ENCODE measurements at places on chromosomes 1 and 21.

DNA sequence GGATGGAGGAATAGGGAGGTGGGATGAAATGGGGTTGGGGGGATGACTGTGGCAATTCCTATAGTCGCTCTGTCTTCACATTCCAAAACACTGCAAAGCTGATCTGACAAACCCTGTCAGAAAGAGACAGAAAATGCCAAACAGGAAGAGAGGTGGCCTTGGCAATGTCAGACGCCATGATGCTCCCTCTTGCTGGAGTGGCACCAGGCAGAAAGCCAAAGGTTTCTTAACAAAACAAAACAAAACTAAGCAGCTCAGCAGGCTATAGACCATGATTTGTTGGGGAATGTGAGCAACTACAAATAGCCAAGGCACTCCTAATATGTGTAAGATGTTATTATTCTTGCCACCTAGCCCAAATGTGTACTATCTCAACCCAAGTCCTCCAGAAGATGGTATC is 42.9 kb upstream of the PLA2G2C start:
- DNase-seq = no peak

DNA sequence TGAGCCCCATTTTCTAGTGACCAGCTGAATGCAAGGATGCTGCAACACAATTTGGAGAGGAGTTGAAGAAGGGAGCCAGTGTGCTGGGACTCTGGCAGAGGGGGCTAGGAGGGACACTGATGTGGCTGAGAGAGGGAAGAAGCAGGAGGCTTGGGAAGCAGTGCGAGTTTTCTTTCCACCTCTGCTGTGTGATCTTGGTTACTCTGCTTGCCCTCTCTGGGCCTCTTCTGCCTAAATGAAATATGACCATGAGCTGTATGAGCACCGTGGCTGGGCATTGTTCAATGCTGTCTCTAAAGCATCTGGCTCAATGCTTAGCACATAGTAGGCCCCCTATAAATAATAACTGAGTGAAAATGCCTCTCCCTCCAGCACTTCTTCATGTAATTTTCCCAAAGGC is 65.3 kb upstream of the PAX7 start:
- no peak for DNase-seq

DNA sequence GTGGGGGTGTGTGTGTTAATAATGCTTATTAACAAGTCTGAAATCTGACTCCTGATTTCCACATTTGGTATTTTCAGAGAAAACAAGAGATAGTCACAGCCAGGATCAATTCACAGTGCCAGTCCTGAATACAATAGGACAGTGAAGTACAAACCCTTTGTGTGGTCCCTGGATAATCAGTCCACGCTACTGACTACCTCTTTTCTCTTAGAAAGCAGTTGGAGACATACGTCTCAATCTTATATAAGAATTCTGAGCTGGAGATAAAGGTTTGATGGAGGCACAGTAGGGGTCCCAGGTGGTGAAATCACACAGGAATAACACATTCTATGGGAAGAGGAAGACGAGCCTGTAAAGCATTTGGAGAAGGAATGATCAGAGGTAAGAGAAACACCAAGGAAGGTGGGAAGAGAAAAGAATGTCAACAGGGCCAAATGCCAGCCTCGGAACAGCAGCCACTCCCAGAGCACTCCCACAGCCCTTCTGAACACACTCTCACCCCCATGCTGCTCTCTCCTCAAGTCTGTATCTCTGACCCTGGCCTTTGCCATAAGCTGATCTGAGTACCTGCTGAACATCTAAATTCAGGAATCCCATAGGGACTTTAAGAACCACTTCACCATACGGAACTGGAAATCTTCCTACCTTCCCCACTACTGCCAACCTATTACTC is 48.6 kb downstream of the TRAF5 start:
- no peak for DNase-seq

DNA sequence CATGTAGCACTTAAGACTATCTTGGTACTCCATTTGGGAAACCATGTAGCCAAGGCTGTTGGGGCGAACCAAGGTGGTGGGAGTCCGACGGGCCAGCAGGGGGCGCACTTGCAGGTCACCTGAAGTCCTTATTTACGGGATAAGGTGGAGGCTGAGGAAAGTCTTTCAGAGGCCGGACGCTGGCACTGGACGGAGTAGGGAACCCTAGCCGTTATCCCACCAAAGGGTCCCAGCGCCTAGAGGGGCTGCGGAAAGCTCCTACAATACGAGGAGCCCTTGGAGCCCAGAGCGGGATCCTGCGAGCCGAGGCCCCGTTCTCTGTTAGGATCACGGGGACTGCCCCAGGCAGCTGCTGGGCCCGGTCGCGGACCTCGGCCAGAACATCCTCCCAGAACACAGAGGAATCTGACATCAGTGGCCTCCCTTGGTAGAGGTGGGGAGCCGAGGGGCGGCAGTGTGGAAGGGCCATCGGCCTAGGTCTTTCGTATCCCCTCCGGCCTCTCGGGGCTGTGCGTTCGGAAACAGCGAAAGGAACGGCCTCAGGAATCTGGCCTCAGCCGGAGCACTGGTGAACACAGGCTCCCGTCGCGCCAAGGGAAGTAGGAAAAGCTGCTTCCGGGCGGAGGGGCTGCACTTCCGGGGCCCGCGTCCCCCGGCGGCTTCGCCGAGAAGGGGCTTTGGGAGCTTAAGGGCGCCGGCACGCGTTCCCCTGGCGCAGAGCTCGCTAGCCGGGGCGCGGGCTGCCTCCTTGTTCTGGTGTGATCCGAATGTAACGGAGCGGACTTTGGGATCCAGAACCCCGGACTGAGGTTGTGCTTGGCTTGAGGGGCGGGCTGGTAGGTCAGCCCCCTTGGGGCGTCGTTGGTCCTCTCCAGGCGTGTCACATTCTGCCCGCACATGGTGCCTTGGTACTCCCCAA is 29.9 kb upstream of the RPTN start:
- DNase-seq = peak; percentile 84

DNA sequence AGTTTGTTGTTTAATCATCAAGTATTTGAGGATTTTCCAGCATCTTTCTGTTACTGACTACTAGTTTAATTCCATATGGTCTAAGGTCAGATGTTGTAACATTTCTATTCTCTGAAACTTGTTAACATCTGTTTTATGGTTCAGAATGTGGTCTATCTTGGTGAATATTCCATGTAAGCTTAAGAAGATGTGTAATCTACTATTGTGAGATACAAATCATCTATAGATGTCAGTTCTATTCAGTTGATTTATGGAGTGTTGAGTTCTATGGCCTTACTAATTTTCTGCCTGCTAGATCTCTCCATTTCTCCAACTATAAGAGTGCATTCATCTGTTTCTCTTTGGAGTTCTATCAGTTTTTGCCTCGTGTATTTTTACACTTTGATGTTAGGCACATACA is 31.5 kb downstream of the WARS2 start:
- peak; percentile 44 for DNase-seq

Measured in choroid plexus epithelial cell (primary cell).